Activated T-cell treated with anti-CD3 and anti-CD28 coated beads for 1 hour (primary cell): ENCODE measurements at places on chromosomes 16 and 17.

DNA sequence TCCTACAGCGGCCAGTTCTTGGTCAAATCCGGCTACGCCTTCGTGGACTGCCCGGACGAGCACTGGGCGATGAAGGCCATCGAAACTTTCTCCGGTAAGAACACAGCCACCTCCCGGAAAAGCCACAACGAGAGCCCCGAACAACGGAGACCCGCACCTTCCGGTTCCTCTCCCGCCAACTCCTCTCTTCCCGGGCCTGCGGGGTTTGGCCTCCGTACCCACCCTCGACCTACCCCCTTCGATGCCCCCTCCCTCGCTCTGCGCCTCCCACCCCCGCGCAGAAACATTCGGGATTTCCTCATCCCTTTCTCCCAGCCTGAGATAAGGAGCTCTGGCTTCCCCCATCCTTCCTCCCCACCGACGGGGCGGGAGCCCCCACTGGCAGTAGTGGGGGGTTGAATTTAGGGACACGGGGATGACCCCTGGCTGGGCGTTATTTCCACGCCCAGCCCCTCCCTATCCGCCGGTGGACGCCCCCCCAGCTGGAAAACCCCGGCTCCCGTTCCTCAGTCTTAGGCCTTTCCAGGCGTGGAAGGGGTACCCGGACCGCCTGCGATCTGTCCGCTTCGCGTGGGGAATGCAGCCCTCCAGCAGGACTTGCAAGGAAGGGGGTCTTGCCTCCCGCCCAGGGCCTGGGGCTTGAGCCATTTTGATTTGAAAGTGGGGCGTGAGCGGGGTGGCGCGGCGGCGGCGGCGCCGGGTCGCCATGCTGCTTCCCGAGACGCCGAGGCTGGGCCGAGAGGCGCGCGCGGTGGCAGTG lies 822 bp downstream of the IGF2BP1 start:
- no peak for DNase-seq

DNA sequence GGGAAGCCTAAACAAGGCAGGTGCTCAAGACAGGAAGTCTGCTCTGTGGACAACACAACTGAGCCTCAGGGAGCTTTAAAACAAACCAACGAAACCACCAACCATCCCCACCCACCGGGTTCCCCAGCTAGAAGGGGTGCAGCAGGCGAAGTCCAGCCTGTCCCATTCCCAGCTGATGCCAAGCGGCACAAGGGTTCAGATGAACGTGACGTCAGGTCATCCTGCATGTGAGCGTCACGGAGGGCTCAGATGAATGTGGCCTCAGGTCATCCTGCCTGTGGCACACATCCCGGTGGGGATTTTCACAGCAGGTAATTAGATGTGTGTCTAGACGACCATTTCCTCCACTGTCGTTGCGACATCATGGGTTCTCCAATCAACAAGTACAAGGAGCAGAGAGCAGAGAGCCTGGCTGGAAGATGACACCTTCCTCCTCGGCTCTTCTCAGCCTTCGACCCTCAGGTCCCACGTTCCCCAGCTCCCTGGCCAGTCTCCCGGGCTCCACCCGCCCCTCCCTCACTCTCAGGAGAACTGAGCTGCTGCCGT lies 246.5 kb downstream of the FOXL1 start:
- no peak for DNase-seq

- no peak for DNase-seq
Observed at GRCh38 chr16:54489225-54490111, 202.9 kb upstream of the IRX3 start.

DNA sequence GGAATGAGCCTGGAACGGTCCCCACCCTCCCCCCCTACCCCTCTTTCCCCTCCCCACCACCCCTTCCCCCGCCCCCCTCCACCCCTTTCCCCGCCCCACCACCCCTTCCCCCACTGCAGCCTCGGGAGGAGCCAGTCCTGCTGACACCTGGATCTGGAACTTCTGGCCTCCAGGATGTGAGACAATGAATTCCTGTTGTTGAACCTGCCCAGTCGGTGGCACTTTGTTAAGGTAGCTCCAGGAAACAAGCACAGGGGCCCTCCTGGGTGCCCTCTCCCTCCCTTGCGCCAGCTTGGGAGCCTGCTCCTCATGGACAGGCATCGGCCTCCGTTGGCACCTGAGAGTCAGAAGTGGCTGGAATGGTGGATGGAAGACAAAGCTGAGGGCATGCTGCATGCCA lies 152.4 kb upstream of the FOXF1 start:
- no peak for DNase-seq

DNA sequence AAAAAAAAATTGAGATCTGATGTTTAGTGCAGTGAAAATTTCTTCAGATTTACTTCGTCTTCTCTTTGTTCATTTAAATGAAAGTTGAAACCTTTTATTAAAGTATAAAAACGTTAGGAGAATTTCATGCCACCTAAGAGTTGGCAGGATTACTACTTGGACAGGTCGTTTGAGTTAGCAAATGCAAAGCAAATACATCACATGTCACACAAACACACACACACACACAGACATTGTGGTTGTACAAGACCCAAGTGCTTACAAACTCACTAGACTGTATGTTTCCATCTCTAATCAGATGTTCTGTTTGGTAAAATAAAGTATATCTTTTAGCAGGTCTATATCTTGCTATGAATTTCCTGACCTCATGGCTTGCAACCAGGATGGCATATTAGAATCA lies 185.6 kb upstream of the COX10 start:
- no peak for DNase-seq

- no peak for DNase-seq
Observed at GRCh38 chr16:68907297-68907696, 64.0 kb downstream of the TANGO6 start.

DNA sequence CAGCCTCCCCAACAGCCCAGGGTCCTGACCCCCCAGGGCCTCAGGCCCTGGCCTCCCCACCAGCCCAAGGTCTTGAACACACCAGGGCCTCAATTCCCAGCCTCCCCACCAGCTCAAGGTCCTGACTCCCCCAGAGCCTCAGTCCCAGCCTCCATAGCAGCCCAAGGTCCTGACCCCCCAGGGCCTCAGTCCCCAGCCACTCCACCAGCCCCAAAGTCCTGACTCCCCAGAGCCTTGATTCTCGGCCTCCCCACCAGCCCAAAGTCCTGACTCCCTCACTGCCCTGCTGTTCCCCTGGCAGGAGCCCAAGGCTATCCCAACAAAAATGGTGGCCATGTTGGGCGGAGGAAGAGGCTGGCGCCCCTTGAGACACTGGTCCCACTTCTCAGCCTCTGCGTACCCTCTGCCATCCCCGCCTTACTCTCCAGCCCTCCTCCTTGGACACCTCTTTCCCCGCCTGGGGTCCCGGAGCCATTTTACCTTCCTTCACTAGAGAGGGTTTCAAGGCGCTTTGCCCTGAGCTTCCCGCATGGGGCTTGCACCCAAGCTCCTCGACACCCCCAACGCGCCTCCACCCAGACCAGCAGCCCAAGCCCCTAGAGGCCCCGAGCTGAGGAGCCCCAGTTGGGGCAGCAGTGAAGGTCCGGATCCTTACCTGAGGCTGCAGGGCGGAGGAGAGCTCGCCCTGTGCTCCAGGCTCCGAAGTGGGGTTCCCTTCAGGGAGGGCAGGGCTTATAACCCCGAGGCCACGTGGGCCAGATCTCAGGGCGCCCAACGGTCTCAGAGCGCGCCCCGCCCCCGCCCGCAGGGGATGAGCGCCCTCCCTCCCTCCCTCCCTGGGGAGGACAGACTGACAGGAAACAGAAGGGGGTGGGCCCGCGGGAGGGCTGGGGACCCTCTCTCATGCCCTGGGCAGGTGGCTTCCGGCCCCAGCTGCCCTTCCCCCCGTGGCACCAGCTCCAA lies 3.5 kb upstream of the TSPOAP1 start:
- peak; percentile 93 for DNase-seq

DNA sequence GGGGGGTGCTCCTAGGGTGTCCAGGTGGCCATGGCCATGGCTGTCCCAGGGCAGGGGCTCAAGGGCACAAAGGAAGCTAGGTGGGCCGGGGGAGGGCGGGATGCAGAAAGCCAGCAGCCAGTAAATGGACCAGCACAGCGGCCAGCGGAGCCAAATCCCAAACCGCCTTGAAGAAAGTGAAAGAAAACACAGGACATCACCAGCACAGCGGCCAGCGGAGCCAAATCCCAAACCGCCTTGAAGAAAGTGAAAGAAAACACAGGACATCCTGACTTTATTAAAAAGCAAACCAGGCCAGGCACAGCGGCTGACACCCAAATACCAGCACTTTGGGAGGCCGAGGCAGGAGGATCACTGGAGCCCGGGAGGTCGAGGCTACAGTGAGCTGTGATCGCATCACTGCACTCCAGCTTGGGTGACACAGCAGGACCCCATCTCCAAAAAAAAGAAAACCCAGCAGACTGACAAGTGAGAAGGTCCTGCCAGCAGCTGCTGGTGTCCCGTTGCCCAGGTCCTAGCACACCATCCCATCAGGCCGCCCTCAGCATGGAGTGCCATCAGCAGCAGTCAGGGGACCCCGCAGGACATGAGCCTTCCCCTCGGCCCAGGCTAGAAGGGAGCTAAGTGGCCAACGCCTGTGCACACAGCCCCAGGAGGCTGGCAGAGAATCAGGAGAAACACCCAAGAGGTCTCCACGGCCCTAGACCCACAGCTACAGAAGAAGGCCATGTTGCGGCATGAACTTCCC lies 17.0 kb downstream of the SLC38A10 start:
- DNase-seq, result no peak

DNA sequence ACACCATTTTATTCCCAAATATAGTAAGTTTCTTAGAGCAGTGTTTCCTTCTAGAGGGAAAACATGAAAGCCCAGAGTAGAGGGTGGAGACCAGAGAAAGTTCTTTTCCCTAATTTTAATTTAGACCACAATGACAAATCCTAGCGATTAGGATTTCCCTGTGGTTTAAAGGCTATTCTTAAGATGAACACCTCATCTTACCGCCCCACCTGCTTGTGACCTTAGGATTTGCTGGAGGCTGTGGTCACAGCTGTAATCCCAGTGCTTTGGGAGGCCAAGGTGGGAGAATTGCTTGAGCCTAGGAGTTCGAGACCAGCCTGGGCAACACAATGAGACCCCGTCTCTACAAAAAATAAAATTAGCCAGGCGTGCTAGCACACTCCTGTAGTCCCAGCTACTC lies 51.1 kb downstream of the GPRC5B start:
- DNase-seq, result no peak

DNA sequence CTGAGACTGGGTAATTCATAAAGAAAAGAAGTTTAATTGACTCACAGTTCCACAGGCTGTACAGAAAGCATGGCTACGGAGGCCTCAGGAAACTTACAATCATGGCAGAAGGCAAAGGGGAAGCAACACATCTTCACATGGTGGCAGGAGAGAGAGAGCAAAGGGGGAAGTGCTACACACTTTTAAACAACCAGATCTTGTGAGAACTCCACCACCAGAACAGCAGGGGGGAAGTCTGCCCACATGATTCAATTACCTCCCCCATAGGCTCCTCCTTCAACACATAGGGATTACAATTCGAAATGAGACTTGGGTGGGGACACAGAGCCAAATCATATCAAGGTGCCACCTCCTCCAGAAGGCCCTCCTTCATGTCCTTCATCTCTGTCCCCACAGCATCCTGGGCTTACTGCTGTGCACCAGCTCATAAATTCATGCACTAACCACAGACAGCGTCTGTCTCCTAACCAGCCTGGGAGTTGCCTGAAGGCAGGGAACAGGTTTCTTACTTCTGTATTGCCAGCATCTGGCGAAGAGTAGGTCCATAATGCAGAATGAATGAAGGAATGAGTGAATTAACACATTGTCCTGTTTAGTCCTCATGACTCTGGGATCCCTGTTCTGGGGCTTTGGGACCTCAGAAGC lies 74.4 kb downstream of the WSB1 start:
- DNase-seq, result no peak

DNA sequence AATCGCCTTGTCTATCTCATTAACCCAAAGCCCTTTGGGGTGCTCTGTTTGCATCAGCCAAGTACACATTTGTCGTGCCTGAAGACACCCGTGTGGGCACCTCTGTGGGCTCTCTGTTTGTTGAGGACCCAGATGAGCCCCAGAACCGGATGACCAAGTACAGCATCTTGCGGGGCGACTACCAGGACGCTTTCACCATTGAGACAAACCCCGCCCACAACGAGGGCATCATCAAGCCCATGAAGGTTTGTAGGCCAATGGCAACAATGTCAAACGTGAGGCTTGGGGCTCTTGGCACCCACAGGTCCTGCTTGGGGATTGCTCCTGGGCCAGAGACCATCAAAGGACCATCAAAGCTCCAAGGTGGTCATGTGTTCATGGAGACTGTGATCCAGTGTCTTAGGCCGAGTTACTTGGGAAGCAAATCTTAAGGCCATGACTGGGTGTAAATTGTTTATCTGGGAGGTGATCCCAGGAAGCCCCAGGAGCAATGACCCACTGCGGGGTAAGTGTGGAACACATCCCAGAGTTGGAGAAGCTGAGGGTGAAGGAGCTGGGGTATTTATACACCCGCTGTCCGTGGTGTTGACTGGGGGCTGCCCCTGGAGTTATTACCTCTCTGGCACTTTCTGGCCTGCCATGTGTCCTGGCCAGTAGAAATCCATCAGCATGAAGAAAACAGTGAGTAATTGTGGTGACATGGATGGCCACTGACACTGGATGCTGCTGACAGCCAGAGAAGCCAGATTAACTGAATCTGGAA lies 24.0 kb downstream of the CDH5 start:
- DNase-seq, result no peak

GRCh38 chr17:19012171-19013080 lies 7.9 kb upstream of the FAM83G start:
- no peak for DNase-seq

DNA sequence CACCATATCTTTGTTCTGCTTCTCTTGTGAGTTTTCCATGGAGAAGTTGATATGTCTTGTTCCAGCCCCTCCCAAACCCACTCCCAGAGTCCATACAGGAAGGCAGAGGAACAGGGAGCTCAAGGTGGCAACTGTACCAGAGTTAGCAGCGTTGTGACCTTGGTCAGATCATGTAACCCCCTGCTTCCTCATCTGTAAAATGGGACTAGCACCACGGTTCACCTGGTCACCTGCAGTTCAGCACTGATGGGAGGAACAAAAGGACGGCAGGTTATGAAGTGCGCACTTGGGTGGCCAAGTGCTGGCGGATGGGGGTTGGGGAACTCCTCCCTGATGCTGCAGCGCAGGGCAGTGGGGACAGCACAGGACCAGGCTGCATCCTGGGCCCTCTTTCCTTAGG lies 7.7 kb upstream of the NEUROD2 start:
- no peak for DNase-seq

DNA sequence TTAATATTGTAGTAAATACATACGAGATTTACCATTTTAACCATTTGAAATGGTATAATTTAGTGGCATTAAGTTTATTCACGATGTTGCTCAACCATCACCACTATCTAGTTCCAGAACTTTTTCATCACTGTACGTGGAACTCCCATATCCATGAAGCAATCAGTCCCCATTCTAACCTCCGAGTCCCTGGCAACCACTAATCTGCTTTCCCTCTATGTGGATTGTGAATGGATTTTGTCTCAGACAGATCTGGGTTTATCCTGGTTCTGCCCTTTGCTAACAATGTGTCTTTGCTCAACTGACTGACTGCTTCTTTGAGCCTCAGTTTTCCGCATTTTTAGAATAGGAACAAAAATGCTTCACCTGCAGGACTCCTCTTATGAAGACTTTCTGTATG lies 51.4 kb downstream of the TANGO6 start:
- DNase-seq, result no peak
